Activated naive CD4-positive, alpha-beta T cell treated with anti-CD3 and anti-CD28 coated beads, Interleukin-2, amount 10 ng/mL, durations not matched to agents 7 days and 5 days (primary cell): ENCODE measurements at places on chromosomes 7 and 10.
A peak's percentile ranks its signal among the peaks of the same experiment; 100 is the strongest.

- DNase-seq: no peak
These were observed 48.2 kb upstream of the NMT2 start for GRCh38 chr10:15216700-15217099.

GRCh38 chr10:93565446-93565845 is 1.0 kb upstream of the FFAR4 start:
- DNase-seq: no peak

GRCh38 chr7:50721661-50722259 is 60.9 kb downstream of the GRB10 start:
- DNase-seq: no peak

DNA sequence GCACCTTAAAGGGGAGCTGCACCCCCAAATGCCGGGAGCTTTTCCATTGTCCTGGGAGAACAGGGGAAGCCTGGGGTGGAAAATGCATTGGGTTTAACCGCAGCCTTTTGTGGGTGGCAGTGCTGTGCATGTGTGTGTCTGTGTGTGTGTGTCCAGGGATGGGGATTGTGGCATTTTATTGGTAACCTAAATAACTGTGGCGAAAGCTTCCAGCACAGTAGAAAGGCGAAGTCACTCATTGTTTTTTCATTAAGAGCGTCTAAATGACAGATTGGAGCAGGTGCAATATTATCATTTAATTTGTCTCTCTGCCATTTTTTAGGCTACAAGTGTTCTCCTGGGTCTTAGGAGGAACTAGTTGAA is 55.1 kb downstream of the INSIG1 start:
- no peak for DNase-seq

- DNase-seq: no peak
These were observed 36.4 kb downstream of the RABGEF1 start for GRCh38 chr7:66776800-66777442.

- no peak for DNase-seq
These were observed 601.8 kb downstream of the TYW1 start for GRCh38 chr7:67598469-67598868.

DNA sequence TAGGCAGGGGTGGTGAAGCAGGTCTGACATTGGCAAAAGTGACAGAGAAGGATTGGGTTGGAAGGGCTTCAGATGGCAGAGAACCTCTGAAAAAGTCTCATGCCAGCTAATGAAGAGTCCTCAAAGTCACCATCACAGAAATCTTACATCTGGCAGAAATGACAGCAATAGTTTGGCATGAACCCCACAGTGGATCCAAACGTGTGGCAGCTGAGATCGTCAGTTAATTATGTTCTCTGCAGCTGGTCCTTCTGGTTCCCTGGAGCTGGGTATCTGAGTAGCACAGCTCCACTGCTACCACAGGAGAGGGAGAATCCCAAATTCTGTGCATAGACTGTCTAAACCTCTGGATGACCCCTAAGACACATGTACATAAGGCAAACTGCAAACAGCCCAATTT is 73.4 kb downstream of the ALOX5 start:
- no peak for DNase-seq

DNA sequence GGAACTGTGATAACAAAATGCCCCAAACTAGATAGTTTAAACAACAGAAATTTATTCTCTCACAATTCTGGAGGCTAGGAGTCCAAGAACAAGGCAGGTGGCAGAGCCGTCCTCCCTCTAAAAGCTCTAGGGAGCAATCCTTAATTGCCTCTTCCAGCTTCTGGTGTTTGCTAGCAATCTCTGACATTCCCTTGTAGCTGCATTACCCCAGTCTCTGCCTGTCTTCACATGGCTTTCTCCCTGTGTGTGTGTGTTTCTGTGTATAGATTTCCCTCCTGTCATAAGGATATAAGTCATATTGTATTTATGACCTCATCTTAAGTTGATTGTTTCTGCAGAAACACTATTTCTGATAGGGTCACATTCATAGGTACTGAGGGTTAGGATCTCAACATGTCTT is 177.5 kb downstream of the WNT2 start:
- DNase-seq: no peak

DNA sequence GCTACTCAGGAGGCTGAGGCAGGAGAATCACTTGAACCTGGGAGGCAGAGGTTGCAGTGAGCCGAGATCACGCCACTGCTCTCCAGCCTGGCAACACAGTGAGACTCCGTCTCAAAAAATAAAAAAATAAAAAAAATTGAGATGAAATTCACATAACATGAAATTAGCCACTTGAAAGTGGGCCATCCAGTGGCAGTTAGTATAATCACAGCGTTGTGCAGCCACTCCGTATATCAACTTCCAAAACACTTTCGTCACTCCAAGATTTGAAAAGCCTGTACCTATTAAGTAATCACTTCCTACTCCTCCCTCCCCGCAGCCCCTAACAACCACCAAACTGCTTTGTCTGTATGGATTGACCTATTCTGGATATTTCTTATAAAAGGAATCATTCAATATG is 20.7 kb upstream of the CACUL1 start:
- no peak for DNase-seq

GRCh38 chr7:988963-989529 is 6.1 kb downstream of the CYP2W1 start:
- no peak for DNase-seq

- no peak for DNase-seq
These were observed 1.0 kb downstream of the FAM107B start for GRCh38 chr10:14773551-14774213.

- no peak for DNase-seq
These were observed 2.4 kb upstream of the VDAC2 start for GRCh38 chr10:75208181-75208580.

DNA sequence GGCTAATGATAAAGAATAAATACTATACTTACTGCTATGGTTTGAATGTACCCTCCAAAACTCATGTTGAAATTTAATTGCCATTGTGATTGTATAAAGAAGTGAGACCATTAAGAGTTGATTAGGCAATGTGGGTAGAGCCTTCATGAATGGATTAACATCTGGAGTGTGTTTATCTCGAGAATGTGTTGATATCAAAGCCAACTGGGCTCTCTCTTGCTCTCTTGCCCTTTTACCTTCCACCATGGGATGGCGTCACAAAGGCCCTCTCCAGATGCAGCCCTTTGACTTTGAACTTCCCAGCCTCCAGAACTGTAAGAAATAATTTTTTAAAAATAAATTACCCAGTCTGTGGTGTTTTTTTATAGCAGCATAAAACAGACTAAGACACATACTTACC is 50.1 kb upstream of the GHITM start:
- no peak for DNase-seq

DNA sequence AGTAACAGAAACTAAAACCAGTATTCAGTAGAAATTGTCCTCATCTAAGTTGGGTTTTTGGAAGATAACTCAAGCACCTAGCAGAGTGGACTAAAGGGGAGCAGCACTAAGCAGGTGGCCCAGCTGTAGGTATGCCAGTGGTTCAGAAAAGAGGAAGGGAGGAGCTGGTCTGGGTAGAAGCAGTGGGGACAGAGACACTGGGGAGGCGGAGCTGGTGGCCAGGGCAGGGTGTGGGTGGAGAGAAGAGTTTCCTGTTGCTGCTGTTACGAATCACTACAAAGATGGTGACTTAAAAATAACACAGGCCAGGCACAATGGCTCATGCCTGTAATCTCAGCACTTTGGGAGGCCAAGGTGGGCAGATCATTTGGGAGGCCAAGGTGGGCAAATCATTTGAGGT is 136.2 kb downstream of the WDR11 start:
- no peak for DNase-seq

DNA sequence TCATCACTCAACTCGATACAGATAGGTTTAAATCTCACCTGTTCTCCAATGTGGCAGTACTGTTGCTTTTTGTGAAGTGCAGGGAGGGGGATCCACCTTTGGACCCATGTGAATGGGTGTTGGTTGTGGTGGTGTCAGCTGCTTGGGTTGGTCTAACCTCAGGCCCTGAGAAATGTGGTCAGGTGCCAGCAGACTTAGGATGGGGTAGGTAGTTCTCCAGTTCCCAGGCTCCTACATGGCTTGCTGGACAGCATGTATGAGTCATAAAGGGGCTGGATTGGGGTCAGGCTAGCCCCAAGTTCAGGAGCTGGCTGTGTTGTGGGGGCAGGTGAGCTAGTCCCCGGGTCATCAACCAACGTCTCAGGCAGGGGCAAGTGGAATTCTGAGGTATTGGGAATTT is 472.6 kb upstream of the CNTNAP2 start:
- no peak for DNase-seq

- DNase-seq: no peak
These were observed 512 bp downstream of the FAM24B start for GRCh38 chr10:122878799-122879338.

DNA sequence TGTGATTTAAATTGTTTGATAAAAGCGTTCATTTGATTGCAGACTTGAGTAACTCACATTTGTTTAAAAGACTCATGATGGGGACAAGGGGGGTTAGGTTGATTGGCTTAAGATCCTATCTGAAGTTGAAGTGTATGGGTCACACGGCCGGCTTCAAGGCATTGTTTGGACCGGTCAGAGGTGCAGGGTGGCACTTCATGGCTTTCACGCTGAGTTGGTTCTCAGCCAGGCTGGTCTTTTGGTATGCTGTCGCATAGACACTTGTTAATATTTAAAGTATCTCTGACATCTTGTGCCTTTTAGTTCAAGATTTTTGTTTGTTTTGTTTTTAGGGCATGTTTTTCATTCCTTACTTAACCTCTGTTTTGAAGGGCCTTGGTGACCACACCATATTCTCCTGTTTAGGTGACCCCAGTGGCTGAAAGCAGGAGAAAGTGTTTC is 58.1 kb downstream of the CCNY start:
- no peak for DNase-seq

- DNase-seq: no peak
These were observed 156.7 kb downstream of the MAGI2 start for GRCh38 chr7:79296553-79297320.

DNA sequence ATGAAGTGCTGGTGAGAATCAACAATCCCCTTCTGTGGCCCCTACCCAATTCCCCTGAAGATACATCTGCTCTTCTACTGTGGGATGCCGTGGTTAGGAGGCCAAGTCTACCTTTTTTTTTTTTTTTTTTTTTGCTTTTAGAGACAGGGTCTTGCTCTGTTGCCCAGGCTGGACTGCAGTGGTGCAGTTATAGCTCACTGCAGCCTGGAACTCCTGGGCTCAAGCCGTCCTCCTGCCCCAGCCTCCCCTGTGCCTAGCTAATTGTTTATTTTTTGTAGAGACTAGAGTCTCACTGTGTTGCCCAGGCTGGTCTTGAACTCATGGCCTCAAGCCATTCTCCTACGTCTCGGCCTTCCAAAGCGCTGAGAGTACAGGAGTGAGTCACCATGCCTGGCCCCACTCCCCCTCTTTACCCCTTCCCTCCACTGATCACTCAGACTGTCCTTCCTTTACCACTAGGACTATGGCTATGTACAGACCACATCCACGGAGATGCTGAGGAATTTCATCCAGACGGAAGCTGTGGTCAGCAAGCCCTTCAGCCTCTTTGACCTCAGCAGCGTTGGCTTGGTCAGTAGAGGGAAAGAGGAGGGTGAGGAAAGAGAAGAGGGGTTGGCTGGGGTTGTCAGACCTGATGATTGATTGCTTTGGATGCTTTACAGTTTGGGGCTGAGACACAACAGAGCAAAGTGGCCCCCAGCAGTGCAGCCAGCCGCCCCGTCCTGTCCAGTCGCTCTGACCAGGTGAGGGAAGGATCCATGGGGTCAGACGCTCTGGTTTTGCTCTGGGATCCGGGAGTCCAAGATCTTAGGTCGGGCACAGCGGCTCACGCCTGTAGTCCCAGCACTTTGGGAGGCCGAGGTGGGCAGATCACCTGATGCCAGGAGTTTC is 1.8 kb downstream of the AP4M1 start:
- no peak for DNase-seq

- no peak for DNase-seq
These were observed 436.7 kb downstream of the TNS3 start for GRCh38 chr7:47145186-47145725.

DNA sequence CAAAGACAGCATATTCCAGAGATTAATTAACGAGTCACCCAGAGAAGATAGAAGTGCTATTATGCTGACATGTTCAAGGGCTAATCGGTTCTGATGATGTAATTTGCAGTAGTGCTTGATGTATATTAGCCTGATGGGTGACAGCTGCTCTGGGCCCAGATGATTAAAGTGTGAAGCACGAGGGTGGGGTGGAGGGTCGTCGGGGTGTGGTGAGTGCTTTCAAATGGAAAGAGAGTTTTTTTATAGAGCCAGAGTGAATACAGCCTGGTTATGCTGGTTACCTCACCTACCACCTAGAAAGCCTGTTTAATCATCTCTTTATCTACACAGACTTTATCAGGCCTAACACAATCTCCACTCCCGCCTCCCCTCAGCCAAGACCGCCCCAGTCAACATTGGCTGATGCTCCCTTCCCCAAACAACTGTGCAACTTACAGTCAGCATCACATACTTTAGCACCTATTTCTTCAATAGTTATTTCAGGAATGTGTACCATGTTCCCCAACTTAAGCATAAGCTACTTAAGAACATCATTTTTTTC is 11.5 kb upstream of the STN1 start:
- DNase-seq: no peak

- no peak for DNase-seq
These were observed 119.5 kb upstream of the INSYN2A start for GRCh38 chr10:127315888-127316287.

- peak; percentile 43 for DNase-seq
These were observed 46.0 kb downstream of the ABCC2 start for GRCh38 chr10:99828464-99828863.

- DNase-seq: peak; percentile 41
These were observed at the start of gene ICA1 for GRCh38 chr7:8261711-8262695. ICA1 (minus strand) TSS chr7:8262167; CDS start chr7:8235926, 26,241 bp downstream.

DNA sequence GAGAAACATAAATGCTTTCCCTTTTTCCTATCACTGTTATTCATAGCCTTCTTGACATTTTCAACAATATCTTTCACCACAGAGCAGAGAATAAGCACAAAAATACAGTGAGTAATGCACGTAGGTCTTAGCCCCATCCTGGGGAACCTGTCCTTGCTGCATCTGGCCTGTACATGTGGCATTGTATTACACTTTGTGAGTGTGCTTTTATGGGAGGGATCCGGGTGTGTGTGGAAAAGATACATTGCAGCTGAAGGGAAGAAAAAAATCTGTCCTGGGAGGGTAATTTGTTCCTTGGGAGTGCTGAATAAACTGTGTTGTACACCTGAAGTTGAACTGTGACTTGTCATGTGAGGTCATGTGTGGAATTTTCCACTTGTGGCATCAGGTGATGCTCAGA is 422.7 kb upstream of the LRGUK start:
- DNase-seq: no peak

DNA sequence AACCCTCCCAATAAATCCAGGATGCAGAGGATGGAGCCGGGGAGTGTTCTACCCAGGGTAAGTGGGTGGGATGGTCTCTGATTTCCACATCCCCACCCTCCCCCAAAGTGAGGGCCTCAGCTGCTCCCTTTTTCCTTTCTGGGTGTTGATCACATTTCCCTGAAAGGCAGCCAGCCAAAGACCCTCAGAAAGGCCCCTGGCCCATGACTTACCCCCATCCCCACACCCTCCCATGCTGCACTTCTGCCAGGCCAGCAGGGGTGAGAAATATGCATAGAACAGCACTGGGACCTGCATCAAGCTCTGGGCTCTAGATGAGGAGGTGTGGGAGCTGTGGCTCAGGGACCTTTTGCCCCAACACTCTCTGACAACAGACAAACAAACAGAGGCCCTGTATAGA is 927.3 kb upstream of the ZNF722 start:
- no peak for DNase-seq

GRCh38 chr10:79298403-79299244 is 48.6 kb upstream of the PPIF start:
- peak; percentile 46 for DNase-seq

- DNase-seq: no peak
These were observed 39.9 kb upstream of the EMX2 start for GRCh38 chr10:117502421-117503243.

- no peak for DNase-seq
These were observed 16.2 kb downstream of the PKD1L1 start for GRCh38 chr7:47932016-47932415.
